ENCODE measurements at places on chromosomes 7 and 10.

- no peak for DNase-seq
Measured at GRCh38 chr10:69962746-69963135, 89.9 kb upstream of the MACROH2A2 start.

- DNase-seq = no peak
Measured at GRCh38 chr7:22090512-22090911, 144.8 kb upstream of the CDCA7L start.

GRCh38 chr7:33334349-33334748 is 205.0 kb downstream of the BBS9 start:
- DNase-seq = no peak

DNA sequence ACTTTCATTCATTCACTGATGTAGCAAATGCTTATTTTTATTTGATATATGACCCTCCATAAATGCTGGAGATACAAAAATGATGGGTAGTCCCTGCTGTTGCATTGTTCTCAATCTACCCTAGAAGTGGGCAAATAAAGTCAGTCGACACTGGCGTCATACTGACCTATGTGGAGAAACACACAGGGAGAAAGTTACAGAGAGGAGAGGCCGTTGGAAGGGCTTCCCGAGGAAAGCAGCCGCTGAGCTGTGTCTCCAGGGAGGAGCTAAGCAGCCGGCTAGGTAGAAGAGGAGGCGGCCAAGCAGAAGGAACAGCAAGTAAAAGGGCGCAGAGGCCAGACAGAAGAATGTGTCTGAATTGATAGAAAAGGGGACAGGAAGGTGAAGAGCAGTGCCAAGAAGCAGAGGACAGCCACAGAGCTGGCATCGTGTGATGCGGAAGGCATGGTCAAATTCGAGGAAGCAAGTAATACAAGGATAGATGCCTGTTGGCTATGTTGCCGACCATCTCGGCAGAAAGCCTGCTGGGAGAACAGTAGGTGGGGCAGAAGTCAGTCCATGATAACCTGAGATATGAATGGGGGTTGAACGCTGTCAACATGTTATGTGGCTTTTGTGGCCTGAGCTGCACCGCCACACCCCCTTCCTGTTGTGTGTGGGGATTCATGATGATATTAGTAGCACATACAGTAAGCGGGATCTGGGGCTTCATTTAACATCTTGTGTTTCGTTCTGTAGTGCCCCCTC is 25.9 kb downstream of the ST8SIA6 start:
- no peak for DNase-seq
